ENCODE measurements at places on chromosomes 12 and 14. TPM values are rescaled to one million over a fixed set of nuclear protein-coding genes. Genes with fewer than 3 reads are reported as not detected.

FAM216A gene
- polyA plus RNA-seq: 4.2 TPM

CDKL1 gene
- polyA plus RNA-seq: 5.4 TPM

COL2A1 gene
- not detected for polyA plus RNA-seq

RCOR1 gene
- 0.23 TPM for polyA plus RNA-seq

KRT4 gene
- polyA plus RNA-seq: not detected

TSPAN11 gene
- polyA plus RNA-seq: not detected

TPPP2 gene
- polyA plus RNA-seq: not detected

AKAP3 gene
- 0.11 TPM for polyA plus RNA-seq

POTEM gene
- polyA plus RNA-seq: not detected

FAIM2 gene
- polyA plus RNA-seq: 0.77 TPM

DDN gene
- polyA plus RNA-seq: not detected

CCNT1 gene
- 27.1 TPM for polyA plus RNA-seq

PIK3C2G gene
- polyA plus RNA-seq: not detected

PIANP gene
- not detected for polyA plus RNA-seq

OAS1 gene
- polyA plus RNA-seq: 25.6 TPM

DENND5B gene
- not detected for polyA plus RNA-seq

IFNG-AS1 gene
- polyA plus RNA-seq: 2.2 TPM

RIPK3 gene
- 21.4 TPM for polyA plus RNA-seq

GNPTAB gene
- 185 TPM for polyA plus RNA-seq

KLRB1 gene
- polyA plus RNA-seq: 347 TPM

PPP1R1A gene
- not detected for polyA plus RNA-seq

DPF3 gene
- not detected for polyA plus RNA-seq

SLCO1C1 gene
- not detected for polyA plus RNA-seq
